Activated CD4-positive, alpha-beta T cell treated with anti-CD3 and anti-CD28 coated beads, Interleukin-10, Interleukin-2, amounts not matched to agents 100 ng/mL and 50 ng/mL, durations not matched to agents 16 hours and 8 hours (primary cell): ENCODE measurements at places on chromosomes 6 and 20.

DNA sequence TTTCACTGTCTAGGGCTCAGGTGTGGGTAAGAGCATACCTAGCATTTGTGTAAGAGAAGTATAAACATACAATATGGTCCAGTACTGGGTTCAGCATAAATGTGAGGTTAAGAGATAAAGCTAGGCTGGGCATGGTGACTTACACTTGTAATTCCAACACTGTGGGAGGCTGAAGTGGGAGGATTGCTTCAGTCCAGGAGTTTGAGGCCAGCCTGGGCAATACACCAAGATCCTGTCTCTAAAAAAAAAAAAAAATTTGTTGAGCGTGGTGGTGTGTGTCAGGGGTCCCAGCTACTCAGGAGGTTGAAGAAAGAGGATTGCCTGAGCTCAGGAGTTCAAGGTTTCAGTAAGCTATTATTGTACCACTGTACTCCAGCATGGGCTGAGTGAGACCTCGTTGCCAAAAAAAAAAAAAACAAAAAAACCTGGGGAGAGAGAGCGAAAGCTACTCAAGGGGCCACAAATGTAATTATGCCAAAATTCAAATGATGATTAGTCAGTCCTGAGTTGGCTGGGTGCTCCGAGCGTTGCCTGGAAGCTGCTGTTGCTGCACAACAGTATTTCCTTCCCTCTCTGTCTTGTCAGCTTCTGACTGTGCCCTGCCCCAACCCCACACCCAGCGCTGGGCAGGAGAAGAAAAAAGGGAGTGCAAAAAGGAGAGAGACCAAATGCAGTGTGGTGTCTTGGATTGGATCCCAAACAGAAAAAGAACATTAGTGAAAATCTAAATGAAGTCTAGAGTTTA lies 24.0 kb downstream of the CMTR1 start:
- no peak for DNase-seq

DNA sequence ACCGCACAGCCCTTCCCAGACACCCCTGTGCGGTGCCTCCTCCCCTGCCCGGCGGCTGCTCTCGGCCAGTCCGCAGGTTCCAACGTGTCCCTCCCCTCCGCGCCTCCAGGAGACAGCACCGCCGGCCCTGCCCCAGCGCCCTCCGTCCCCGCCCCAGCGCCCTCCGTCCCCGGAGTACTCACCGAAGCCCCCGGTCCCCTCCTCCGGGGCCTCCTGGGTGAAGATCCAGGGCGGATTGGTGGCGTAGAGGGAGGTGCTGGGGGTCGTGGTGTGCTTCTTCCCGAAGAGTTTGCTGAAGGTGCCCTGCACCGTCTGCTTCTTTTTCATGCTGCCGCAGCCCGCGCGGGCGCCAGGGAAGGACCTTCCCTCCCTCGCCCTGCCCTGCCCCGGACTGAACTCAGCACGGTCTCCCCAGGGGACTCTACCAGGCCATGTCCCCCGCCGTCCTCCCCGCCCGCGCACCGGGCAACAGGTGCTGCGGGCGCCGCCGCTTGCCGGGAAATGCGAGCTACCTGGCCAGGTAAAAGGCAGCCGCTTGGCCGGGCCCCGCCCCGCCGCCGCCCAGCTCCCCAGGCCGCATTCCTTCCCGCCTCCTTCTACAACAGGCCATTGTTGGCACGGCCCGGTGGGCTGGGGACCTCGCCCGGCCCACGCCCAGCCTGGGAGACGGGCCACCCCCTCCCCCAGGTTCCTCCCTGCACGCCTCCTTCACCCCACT lies at the start of gene C6orf132:
C6orf132 (minus strand) TSS at position 503 of the 718 bp plus-strand sequence; CDS start at position 327, 176 bp downstream.
- no peak for DNase-seq

- DNase-seq, result no peak
Observed at GRCh38 chr6:32092760-32093497, 16.2 kb downstream of the TNXB start.

DNA sequence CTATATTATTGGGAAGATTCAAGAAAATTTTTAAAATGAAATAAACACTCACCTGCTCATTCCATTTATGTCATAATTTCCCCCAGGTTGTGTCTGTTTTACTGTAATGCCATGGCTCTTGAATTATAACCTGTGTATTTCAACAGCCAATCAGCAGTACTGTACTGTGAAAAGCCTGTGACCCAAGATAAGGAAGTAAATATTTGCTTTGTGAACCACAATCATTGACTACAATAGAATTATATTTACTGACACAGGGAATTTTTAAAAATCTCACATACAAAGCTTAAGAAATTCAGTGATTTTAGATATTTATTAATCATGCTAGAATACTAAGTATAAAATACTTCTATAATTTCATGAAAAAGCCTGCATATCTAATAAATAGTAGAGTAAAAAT lies 6.0 kb downstream of the RGS17 start:
- no peak for DNase-seq

- no peak for DNase-seq
Observed at GRCh38 chr6:36865835-36866234, 8.8 kb downstream of the PPIL1 start.

DNA sequence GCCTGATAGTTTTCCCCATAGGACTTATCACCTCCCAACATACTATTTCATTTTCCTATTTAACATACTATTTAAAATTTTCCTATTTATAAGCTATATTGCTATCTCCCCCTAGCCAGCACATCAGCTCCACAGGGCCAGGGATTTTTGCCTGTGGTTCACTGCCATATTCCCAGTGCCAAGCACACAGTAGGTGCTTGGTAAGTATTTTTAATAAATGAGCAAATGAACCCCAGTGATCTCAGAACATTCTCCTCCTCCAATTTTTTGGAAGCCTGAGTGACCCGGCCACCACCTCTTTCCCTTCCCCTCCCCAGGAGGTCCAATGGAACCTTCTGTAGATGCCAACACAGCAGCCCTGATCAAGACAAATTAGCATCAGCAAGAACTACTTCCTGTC lies 33.3 kb downstream of the NFATC2 start:
- DNase-seq, result no peak
